ENCODE measurements at places on chromosomes 1 and 21. TPM values are rescaled to one million over a fixed set of nuclear protein-coding genes. Genes with fewer than 3 reads are reported as not detected.

DNA sequence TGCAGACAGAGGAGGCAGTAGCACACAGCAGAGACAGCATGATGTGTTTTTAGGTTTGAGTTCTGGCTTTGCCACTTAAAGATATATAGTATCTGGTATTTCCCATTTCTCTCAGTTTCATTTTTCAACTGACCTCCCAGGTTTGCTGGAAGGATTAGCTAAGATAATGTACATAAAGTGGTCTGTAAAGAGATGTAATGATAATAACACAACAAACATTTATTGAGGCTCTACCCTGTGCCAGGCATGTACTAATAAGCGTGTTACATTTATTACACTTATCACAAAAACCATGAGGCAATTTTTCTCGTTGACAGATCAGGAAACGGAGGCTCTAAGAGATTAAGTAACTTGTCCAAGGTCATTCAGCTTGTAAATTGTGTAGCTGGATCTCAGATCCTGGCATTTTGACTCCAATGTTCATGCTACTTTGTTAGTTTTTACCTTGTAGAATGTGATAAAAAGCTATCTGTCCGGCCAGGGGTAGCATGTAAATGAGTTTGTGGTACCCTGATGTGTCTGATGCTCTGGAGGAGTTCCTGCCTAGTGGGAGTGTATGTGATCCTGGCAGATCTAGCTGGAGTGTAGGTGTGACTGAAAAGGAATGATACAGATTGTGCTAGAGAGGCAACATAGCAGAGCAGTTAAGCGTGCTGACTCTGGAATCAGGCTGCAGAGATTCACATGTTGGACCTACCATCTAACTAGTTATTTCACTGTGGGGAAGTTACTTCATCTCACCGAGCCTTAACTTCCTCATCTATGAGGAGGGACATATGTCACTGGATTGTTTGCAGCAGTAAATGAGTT, 146.6 kb downstream of the VPS13D start:
- no peak overlapping the region for H3K27ac ChIP-seq
- no peak overlapping the region for H3K4me3 ChIP-seq
- peaks cover 22% of the 10 kb centered on the region for H3K36me3 ChIP-seq

DNA sequence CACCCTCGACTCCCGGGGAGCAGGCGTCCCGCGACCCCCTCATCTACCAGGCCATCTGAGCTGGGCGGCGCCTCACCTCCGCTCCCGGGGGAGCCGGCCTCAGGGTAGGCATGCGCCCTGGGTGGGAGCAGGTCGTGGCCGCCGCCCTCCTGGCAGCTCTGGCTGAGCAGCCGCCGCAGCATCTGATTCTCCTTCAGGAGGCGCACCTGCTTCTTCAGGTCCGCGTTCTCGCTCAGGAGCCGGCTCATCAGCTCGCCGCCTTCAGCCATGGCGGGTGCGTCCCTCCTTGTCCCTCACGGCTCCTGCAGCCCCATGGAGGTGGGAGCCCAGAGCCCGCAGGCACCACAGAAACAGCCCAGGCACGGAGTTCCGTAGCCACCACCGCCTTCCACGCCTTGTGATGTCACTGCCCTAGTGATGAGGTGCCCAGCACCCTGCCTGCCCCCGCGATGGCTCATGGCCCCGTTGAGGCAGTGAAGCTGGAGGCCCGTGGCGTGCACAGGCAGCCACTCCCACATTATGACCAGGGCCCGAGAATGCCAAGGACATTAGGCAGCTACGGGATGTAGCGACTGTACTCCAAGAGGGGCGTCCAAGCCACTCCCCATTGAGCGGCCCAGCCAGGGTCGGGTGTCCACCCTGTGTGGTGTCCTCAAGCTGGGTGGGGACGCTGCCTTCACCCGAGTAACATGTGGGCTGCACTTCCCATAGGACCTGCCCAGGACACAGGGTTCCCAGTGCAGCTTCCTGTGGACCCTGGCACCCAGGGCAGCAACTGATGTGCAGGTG, 1.5 kb downstream of the SPATC1L start:
- no peak for DNase-seq
- no peak overlapping the region for H3K4me3 ChIP-seq
- H3K27ac ChIP-seq, result peak overlapping the region; percentile 4
- peaks cover 6% of the 10 kb centered on the region for H3K27me3 ChIP-seq

DNA sequence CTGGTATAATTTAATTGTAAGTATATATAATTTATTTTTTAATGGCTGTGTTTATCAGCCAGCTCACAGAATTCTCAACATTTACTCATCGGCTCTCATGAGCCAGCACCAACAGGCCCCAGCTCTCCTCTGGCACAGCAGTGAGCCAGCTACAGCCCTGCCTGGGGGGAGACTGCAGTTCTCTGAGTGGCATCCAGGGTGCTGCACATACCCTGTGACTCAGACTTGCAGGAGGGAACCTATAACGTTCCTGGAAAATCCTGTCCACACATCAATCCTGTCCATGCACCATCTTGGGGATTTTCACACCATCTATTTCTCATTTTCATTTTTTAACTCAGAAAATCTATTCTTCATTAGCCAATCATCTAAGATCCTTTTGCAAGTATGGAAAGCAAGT, 36.5 kb downstream of the FHAD1 start:
- no peaks in the 10 kb centered on the region for H3K27me3 ChIP-seq
- no peaks in the 10 kb centered on the region for H3K4me1 ChIP-seq
- no peak overlapping the region for H3K4me3 ChIP-seq
- no peak overlapping the region for H3K27ac ChIP-seq
- no peaks in the 10 kb centered on the region for H3K36me3 ChIP-seq

DNA sequence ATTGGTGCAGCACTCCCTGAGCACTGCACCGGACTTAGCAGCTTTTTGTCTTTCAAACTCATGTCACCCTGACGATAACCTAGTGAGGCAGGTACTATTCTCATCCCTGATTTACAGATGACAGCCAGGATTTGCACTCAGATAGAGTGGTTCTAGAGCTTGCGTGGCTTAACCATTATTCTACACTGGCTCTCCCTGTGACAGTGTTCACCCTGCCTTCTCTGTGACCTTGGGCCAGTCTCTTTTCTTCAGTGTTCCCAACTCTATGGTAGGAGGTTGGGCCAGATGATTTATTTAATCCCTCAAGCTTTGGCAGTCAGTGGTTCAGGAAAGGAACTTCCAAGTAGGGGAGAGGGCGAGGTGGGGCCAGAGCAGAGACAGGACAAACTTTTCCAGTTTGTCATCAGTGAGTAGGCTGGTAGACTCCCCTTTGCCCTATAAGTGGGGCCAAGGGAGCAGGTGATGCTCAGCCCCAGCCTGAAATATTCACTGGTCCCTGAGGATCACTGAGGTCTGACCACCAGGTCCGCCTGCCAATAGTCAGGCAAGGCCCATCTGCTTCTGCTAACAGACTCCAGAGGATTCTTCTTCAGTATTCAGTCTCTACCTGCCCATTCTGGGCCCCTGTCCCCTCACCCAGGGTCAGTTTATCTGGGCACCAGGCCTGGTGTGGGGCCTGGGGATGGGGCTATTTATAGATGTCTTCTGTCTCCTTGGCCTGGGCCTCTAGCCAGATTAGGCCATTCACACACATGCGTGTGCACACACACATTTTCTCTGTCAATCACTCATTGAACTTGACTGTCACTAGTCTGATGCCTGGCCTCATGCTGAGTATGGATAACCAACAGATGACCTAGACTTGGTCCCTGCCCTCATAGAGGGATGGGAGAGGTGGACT, 8.8 kb upstream of the FABP3 start:
- H3K27me3 ChIP-seq, result peaks cover 14% of the 10 kb centered on the region
- H3K27ac ChIP-seq, result no peak overlapping the region
- DNase-seq, result no peak
- no peaks in the 10 kb centered on the region for H3K36me3 ChIP-seq

GRCh38 chr1:245687152-245687635, 532.4 kb downstream of the KIF26B start:
- H3K27ac ChIP-seq, result no peak overlapping the region
- no peaks in the 10 kb centered on the region for H3K27me3 ChIP-seq
- no peak overlapping the region for H3K4me3 ChIP-seq
- no peak for DNase-seq

DNA sequence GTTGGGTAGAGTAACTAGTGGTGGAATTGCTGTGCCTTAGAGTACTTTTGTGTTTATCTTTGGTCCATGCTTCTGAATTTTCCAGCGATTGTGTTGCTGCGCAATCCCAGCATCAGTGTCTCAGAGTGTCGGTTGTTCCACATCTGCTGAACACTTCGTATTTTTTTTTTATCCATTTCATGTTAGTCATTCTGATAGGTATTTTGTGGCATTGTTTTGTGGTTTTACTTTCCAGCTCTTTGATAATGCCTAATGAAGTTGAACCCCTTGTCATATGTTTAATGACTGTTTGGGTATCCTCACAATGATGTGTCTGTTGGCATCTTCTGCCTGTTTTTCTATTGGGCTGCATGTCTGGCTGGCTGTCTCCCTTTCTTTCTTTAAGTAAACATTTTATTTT, 13.6 kb downstream of the TUFT1 start:
- no peaks in the 10 kb centered on the region for H3K36me3 ChIP-seq
- H3K4me1 ChIP-seq, result no peaks in the 10 kb centered on the region
- DNase-seq, result no peak
- H3K4me3 ChIP-seq, result no peak overlapping the region

GRCh38 chr1:61472876-61473275, 252.1 kb downstream of the TM2D1 start:
- no peak for DNase-seq
- no peaks in the 10 kb centered on the region for H3K36me3 ChIP-seq
- no peak overlapping the region for H3K4me3 ChIP-seq
- no peaks in the 10 kb centered on the region for H3K4me1 ChIP-seq
- H3K27ac ChIP-seq, result no peak overlapping the region

GRCh38 chr1:24998563-24999245, 68.6 kb upstream of the RUNX3 start:
- H3K4me1 ChIP-seq, result peaks cover 54% of the 10 kb centered on the region
- H3K36me3 ChIP-seq, result no peaks in the 10 kb centered on the region
- no peak overlapping the region for H3K4me3 ChIP-seq
- no peak for DNase-seq
- H3K27ac ChIP-seq, result no peak overlapping the region

- DNase-seq, result no peak
- H3K4me1 ChIP-seq, result no peaks in the 10 kb centered on the region
- no peaks in the 10 kb centered on the region for H3K36me3 ChIP-seq
- H3K27ac ChIP-seq, result no peak overlapping the region
- H3K4me3 ChIP-seq, result no peak overlapping the region
Observed at GRCh38 chr1:14543191-14543840, 55.2 kb upstream of the KAZN start.

DNA sequence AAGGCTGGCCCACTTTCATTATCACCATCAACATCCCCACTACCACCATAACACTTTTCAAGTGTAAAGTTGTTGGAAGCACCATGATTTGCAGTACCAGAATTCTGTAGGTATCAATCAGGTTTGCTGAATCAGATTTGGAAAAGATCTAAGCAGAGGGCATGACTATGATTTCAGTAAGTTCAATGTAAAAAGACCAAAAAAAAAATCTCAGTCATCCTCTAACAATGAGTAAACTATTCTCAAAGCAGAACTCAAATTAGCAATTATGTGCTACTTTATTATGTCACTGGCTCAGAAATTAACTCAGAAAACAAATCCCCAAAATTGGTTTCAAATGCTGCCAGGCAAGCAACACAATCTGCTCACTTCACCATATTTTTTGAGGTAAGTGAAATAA, 187.8 kb upstream of the HP1BP3 start:
- H3K4me3 ChIP-seq, result no peak overlapping the region
- no peaks in the 10 kb centered on the region for H3K36me3 ChIP-seq
- no peak overlapping the region for H3K27ac ChIP-seq
- H3K27me3 ChIP-seq, result no peaks in the 10 kb centered on the region

GRCh38 chr1:43232074-43232473, 37.7 kb upstream of the TMEM125 start:
- H3K4me1 ChIP-seq, result no peaks in the 10 kb centered on the region
- no peak for DNase-seq
- no peak overlapping the region for H3K4me3 ChIP-seq
- no peaks in the 10 kb centered on the region for H3K36me3 ChIP-seq

GRCh38 chr1:193156822-193157142, 29.6 kb downstream of the B3GALT2 start:
- H3K36me3 ChIP-seq, result no peaks in the 10 kb centered on the region
- H3K27ac ChIP-seq, result no peak overlapping the region
- H3K4me1 ChIP-seq, result peaks cover 8% of the 10 kb centered on the region
- H3K27me3 ChIP-seq, result no peaks in the 10 kb centered on the region
- no peak for DNase-seq

DNA sequence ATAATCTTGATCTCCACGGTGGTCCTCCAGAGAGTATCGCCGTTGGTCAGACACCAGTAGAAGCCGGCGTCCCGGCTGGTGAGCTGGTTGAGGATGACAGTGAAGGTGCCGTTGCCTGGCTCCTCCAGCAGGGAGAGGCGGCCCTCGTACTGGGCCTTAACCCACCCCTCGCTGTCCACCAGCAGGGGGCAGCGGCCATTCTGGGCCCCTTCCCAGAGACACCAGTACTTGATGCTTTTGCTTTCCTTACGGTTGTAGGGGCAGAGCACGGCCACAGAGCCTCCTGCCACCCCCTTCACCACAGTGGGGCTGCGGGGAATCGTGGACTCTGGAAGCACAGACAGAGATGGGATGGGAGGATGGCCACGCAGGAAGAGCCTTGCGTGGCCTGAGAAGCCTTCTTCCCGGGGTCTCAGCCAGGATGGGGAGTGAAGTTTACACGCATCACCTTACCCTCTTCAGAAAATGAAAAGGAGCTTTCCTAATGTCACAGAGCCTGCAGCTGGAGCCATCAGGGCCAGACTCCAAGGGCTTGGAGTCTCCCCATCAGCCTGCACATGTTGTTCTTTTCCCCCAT, 10.7 kb downstream of the PIGR start:
- no peak overlapping the region for H3K4me3 ChIP-seq
- no peaks in the 10 kb centered on the region for H3K27me3 ChIP-seq
- H3K4me1 ChIP-seq, result peaks cover 16% of the 10 kb centered on the region
- H3K27ac ChIP-seq, result no peak overlapping the region
- DNase-seq, result peak; percentile 18
- no peaks in the 10 kb centered on the region for H3K36me3 ChIP-seq

DNA sequence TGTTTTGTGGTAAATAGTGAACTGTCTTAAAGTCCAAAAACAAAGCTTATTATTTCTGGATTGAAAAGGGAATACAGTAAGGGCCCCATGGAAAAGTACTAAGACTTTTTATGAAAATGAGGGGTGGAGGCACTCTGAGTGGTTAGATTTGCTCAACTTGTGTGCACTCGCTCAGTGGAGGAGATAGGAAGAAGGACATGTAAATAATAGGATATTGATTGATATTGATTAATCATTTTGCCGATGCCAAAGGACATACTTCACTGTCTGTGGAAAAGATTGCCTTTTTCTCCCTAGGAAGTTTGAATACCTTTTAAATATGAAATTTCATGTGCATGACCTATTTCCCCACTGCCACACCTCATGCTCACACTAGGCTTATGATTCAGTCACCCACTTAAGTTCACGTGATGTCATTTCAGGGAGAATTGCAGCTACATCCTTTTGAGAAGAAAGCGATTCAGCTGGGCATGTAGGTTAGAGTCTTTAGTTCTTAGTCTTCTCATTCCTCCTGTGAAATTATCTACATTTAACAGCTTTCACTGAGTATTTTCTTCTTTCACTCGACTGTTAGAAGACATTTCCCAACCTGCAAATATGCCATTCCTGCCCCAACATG, 5.0 kb downstream of the MTR start:
- H3K4me1 ChIP-seq, result peaks cover 42% of the 10 kb centered on the region
- no peak for DNase-seq
- H3K27me3 ChIP-seq, result no peaks in the 10 kb centered on the region
- H3K4me3 ChIP-seq, result no peak overlapping the region

C1orf185 gene
- total RNA-seq, result not detected

DLGAP3 gene
- total RNA-seq, result 0.59 TPM

PRAMEF25 gene
- total RNA-seq, result not detected

HTR6 gene
- not detected for total RNA-seq
